SIG-M5 (cell line): ENCODE measurements at places on chromosomes 2 and 18.

- no peak for DNase-seq
Observed at GRCh38 chr2:230246206-230246605, 20.7 kb downstream of the SP140 start.

- DNase-seq: no peak
Observed at GRCh38 chr2:203025592-203025991, 10.9 kb downstream of the NBEAL1 start.

DNA sequence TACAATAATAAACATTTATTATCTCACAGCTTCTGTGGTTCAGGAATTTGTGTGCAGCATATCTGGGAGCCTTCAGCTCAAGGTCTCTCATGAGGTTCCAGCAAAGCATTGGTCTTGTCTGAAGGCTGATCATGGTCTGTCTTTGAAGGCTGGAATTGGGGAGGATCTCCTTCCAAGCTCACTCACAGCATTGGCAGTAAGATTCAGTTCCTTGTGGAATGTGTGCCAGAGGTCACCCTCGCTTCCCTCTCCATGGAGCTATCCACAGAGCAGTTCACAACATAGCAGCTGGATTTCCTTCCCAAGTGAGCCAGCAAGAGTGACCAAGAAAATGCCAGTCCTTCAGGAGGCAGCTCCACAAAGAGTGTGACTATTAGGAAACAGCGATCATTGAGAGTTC is 202.2 kb upstream of the ST6GAL2 start:
- DNase-seq: no peak

DNA sequence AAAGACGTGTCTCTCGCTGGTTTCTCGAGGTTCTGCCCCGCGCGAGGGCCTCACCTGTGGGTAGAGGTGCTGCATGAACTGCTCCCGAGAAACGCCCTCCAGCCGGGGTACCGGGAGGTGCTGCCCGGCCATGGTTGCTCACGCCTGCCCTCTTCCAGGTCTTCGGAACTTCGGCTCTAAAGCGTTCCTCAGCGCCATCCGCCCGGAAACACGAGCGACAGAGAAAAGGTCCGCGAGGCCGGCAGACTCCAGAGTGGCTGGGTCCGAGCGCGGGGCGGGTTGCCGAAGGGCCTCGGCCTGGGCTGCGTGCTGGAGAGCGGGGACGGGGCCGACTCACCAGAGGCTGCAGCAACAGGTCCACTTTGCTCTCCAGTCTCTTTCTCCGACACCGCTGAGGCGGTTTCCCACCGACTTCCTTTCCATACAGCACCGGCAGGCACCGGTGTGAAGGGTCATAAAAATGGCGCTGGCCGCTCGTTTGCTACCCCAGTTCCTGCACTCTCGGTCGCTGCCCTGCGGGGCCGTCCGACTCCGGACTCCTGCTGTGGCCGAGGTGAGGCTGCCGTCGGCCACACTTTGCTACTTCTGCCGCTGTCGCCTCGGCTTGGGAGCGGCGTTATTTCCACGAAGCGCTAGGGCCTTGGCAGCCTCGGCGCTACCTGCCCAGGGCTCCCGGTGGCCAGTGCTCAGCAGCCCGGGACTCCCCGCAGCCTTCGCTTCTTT is at the start of the genes MAIP1 and TYW5:
Gene MAIP1, plus strand, starts transcription at position 244 of the 723 bp plus-strand sequence. Its CDS starts 217 bp downstream, at position 461.
Gene TYW5, minus strand, starts transcription at position 153 of the 723 bp plus-strand sequence. Its CDS starts 21 bp downstream, at position 132.
- peak; percentile 42 for DNase-seq

GRCh38 chr18:63157293-63158011 is 162.1 kb downstream of the BCL2 start:
- DNase-seq: no peak

DNA sequence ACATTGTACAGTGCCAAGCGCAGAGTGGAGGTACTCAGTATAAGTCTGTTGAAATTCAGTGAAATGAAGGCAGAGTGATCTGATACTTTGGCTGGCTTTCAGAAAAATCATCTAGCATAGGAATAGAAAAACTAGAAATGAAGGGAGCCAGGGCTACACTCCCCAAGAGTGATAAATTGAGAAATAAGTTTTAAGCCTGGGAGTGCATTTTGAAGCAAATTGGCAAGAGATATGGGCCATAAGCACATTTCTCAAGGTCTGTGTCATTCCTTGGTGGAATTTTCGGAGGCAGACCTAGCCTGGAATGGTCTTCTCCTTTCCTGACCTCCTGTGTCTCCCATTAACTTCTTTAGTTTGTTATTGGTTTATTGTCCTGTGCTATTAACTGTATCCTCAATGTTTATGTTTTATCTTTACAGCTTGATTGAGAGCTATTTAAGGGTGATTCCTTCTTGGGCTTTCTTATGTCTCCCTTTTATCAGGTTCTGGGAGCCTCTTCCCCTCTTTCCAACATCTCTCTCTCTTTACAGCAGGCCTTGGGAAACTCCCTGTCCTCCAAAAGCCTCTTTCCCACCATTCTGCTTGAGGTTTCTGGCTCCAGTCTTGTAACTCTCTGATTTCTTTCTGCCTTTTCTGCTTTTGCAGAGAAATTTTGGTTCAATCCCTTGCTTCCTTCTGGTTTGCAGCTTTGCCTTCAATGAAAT is 649.5 kb downstream of the SLC4A3 start:
- DNase-seq: no peak

- DNase-seq: no peak
Observed at GRCh38 chr2:68722712-68723111, 11.9 kb upstream of the ARHGAP25 start.

- DNase-seq: no peak
Observed at GRCh38 chr2:144323946-144324345, 196.0 kb downstream of the ZEB2 start.

- DNase-seq: peak; percentile 82
Observed at GRCh38 chr2:102891296-102891695, 129.5 kb downstream of the TMEM182 start.

GRCh38 chr2:223560749-223561435 is 41.3 kb downstream of the SCG2 start:
- DNase-seq: no peak

DNA sequence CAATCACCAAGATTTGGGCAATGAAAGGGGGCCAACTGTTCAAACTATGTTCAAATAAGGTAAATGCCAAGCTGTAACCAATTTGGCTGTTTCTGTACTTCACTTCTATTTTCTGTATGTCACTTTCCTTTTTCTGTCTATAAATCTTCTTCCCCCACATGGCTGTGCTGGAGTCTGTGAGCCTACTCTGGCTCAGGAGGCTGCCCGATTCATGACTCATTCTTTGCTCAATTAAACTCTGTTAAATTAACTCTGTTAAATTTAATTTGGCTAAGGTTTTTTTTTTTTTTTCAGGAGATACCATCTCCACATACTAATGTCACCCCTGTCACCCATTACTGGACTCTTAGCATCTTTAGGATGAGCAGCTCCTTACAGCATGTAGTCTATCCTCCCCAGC is 178.8 kb upstream of the TWIST2 start:
- DNase-seq: no peak

GRCh38 chr2:48380989-48381625 is 148.8 kb upstream of the STON1 start:
- DNase-seq: no peak

- no peak for DNase-seq
Observed at GRCh38 chr2:11726384-11726783, 20.0 kb upstream of the LPIN1 start.

- no peak for DNase-seq
Observed at GRCh38 chr2:28382755-28383154, 9.9 kb upstream of the FOSL2 start.

GRCh38 chr18:24726727-24727492 is 266.5 kb downstream of the HRH4 start:
- DNase-seq: no peak

DNA sequence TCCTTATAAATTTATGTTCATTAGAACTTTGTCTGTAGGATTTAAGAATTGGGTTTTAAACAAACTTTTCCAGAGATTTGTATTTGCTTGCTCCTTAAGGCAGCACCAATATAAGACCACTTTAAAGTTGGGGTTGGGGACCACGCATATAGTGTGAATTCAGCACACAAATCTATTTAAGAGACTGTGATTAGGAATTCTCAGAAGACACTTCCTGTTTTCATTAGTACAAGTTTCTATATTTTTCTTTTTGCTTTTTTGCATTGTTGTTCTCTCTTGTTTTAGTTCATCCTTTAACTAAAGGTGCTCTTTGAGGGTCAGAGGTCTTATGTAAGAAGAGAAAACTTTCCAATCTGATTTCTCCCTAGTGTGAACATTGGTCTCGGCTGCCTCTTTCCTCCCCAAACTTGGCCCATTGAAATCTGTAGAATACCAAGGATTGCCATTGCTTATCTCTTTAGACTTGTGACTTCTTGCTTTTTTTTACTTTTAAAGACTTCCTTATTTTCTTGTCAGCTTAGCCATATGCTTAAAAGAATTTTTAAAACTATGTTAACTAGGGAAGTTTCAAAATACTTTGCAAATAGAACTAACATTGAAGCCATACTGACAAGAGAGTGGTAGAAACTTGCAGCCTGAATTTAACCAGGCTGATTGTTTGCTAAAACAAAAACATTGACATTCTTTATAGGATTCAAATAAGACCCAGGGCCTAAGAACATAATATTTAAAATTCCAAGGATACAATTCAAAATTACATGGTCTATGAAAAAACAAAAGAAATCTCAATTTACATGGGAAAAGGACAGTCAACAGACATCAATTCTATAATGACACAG is 264.1 kb upstream of the FN1 start:
- DNase-seq: no peak

DNA sequence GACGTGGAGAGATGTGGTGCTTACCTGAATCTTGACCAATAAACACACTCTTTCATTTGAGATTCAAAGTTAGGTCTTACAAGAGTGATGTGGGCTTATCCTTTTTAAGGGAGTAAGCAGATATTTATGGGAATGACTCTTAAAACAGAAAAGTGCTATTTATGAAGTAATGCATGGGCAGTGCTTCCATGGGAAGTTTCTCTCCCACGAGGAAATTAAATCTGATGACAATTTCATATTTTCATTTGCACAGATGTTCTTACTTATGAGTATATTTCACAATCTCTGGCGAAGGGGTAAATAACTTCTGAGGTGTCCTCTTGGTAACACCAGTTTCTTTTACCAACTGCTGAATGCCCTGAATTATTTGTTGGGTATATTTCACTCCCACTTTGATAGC is 21.0 kb downstream of the PNPT1 start:
- no peak for DNase-seq

GRCh38 chr18:22544626-22545025 is 126.9 kb upstream of the CTAGE1 start:
- no peak for DNase-seq

DNA sequence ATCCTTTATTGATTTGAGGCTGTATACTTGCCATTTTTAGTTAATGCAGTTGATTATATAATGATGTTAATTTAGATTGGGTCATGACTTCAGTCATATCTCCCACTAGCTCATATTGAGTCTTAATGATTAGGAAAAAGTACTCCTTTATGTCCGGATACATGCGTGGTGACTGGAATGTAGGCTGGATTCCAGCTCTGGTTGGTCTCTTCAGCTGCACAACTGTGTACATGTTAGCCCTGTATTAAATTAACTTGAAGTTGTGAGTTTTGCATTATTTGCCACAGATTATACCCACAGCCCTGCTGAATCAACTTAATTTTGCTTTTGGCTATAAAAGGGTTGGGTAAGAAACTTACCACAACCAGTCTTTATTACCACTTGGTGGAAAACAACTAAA is 22.5 kb downstream of the MOB4 start:
- DNase-seq: no peak

DNA sequence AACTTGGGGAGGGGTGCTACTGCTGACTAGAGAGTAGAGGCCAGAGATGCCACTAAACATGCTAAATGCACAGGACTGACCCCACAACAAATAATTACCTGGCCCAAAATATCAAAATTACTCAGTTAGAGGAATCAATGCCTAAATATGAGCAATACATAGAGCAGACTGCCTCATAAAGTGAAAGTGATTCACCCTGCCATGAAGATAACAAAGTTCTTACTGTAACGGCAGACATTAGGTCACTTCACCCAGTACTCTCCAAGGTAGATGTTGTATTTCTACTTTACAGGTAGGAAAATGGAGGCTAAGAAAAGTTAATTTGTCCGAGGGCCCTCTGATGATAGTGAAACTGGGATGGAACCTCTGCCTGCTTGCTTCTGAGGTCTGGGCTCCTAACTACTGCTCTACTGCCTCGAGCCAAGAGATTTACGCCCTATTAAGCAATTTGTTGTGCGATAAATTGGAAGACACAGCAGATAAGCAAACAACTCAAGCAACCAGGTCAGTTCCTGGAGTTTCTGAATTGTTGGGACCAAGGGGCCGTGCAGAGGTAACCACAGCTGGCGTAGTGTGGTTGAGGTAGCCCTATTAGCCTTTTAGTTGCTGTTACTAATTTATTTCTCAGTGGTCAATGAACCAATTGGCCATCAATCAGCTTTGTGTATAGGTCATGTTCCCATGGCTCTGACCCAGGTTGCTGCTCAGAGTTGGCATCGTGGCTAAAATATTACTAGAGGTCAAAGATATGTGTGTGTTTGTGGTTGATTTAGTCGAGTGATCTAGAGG is 4.8 kb downstream of the DHRS9 start:
- no peak for DNase-seq

DNA sequence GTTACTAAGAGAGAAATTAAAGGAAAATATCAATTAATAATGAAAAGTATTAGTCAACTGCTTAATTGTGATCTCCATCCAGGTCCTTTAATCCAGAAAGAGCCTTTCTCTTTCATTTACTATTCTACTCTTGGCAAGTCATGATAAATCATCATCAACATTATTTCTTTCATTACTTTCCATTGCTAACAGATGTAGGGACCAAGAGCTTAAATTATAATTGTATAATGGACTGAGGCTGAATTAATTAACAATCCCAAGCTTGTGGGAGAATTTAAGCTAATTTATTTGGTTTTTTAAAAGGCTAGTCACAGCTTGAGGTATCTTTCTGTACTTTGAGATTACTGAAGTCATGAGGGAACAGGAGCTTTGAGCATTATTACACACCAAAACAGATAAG is 223.9 kb downstream of the ERBB4 start:
- no peak for DNase-seq

DNA sequence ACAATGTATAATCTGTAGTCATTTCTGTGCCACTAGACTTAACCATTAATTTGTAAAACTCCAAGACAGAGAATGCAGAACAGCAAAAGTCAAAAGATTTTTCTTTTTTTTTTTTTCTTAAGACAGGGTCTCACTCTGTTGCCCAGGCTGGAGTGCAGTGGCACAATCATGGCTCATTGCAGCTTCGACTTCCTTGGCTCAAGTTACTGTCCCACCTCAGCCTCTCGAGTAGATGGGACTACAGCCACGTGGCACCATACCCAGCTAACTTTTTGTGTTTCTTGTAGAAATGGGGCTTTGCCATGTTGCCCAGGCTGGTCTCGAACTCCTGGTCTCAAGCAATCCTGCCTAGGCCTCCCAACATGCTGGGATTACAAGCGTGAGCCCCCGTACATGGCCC is 80.1 kb downstream of the TLK1 start:
- DNase-seq: no peak

- DNase-seq: no peak
Observed at GRCh38 chr2:218033208-218033589, 30.4 kb upstream of the TNS1 start.

- DNase-seq: no peak
Observed at GRCh38 chr18:7572822-7573221, 5.7 kb downstream of the PTPRM start.
